ENCODE measurements at places on chromosomes 5 and 9.

DNA sequence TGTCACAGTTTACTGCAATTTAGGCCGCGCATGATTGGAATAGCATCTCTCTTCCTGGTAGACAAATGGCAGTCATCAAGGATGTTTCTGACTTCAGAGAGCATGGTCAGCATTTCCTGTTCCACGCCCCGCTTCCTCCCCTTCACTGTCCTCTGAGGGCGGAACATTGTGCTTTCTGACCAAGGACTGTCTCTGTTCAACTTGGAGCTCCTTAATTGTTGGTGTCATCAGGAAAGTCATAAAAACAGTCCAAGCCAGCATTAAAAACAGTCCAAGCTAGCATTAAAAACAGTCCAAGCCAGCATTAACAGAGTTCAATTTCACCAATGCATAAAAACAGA is 301.3 kb upstream of the IRX4 start:
- DNase-seq, result no peak

DNA sequence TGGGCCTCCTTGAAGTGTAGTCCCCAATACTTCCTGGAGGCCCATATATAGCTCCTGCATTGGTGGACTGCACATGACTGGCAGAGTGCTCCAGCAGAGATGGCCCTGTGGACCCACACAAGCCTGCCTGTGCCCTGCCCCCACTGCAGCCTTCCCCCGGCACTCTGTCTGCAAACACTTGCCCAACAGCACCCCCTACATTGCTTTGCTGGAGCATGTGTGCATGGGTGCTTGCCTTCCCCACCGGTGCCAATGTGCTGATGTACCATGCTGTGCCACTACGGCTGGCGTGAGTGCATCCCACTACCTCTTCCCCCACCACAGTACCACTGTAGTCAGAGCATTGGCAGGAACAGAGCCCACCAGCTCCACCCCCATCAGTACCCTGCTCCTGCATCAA is 563.6 kb upstream of the CTNND2 start:
- no peak for DNase-seq

DNA sequence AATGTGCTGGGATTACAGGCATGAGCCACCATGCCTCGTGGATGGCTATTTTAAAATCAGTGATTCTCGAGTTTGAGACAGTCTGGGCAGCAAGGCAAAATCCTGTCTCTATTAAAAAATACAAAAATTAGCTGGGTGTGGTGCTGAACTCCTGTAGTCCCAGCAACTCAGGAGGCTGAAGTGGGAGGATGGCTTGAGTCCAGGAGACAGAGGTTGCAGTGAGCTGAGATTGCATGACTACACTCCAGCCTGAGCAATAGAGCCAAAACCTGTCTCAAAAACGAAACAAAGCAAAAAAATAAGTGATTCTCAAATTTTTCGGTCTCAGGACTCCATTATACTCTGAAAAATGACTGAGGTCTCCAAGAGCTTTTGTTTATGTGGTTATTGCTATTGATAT is 47.9 kb upstream of the HSPA9 start:
- DNase-seq, result no peak

DNA sequence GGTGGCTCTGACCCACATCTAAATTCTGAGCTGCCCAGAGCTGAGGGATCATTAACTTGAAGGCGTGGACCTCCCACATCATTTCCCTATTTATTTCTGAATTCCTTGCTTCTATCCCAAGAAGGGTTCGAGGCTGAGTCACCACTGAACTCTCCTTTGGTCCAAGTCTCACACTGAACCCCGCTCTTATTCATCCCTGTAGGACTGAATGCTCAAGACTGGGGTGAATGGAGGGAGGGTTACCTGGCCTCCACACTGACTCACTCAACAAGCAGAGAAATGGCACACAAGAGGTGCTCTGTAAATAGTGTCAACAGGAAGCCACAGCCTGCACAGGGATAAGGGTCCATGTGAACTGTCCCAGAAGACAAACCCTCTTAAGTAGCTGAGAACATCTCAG is 79.1 kb upstream of the FSTL4 start:
- no peak for DNase-seq

DNA sequence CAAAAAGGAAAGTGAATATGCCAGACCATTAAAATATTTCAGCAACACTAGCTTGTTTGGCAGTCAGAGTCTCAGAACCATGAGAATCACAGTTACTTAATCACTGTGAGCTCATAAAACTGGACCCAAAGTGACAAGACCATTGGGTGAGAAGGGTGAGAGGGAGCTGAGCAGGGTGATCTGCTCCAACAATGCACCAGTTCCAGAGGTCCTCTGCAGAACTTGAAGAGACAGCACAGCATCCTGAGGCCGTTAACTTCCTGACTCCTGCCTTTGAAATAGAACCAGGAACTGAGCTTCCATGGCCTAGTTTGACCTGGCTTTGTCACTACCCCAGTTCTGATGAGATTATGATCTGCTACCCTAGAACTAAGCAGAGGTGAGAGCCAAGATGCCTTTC is 57.4 kb downstream of the NFIB start:
- DNase-seq, result no peak

- no peak for DNase-seq
Measured at GRCh38 chr5:144143625-144144024, 26.8 kb downstream of the YIPF5 start.

DNA sequence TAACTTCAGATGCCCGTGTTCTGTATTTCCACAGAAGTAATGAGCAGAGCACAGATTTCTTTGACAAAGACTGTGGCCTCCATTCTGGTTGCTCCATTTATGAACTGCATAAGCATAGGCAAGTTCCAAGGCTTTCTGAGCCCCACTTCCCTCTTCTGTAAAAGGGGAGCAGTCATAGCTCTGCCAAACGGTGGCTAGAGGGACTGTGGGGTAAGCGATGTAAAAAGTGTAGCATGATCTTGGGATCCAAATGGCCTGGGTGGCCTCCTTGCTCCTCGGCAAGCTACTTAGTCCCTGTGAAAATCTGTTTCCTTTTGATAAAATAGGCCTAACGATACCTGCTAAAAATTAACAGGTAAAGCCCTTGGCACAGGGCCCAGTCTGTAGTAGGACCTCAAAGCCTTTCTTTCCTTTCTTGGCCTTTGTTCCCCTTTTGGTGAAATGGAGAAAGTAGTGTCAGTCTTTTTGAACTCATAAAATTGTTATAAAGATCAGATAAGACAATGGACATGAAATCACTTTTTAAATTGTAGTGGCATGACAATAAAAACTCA is 646.6 kb downstream of the ACTL7B start:
- DNase-seq, result no peak

GRCh38 chr9:34520505-34521385 is 2.0 kb downstream of the ENHO start:
- no peak for DNase-seq

GRCh38 chr9:107389617-107390071 is 99.9 kb downstream of the KLF4 start:
- DNase-seq, result no peak

DNA sequence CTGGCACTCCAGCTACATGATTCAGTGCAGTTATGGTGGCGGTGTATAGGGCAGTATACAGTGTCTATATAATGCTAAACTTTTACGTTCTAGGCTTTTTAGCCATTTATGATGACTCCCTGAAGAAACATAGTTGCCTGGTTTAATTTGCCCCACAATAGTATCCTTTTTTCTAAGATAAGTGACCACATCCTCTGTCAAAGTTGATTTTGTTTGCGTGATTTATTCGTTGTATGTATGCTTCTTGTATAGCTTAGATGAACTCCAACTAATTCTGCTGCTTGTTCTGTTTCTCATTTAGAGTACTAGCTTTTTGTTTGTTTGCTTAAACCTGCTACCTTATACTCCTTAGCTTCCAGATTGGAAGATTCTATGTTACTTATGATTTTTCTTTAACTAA is 83.6 kb downstream of the ERMP1 start:
- DNase-seq, result no peak

GRCh38 chr5:107430071-107430625 is 240.6 kb downstream of the EFNA5 start:
- DNase-seq, result no peak

DNA sequence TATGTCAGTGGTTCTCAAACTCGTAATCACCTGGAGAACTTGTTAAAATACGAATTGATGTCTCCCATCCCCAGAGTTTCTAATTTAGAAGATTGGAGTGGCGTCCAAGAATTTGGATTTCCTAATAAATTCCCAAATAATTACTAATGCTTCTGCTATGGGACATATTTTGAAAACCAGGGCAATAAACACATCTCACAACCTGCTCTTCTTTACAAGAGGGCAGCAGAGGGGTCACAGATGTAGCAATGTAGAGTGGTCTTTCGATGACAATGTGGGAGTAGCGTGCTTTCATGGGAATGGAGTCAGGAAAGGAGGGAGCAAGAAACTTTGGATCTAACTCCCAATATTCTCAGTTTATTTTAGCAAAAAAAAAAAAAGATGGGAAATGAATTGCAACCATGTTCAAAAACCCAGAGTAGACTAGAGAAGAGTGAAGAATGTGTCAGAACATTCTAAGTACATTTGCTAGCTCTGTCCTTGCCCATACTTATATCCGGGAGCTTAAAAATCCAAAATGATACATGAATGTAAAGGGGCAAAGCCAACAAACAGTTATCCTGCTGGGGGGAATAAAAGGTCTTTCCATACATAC is 33.8 kb upstream of the ALDH1A1 start:
- DNase-seq, result no peak

- no peak for DNase-seq
Measured at GRCh38 chr5:132098151-132098594, 24.6 kb downstream of the CSF2 start.

DNA sequence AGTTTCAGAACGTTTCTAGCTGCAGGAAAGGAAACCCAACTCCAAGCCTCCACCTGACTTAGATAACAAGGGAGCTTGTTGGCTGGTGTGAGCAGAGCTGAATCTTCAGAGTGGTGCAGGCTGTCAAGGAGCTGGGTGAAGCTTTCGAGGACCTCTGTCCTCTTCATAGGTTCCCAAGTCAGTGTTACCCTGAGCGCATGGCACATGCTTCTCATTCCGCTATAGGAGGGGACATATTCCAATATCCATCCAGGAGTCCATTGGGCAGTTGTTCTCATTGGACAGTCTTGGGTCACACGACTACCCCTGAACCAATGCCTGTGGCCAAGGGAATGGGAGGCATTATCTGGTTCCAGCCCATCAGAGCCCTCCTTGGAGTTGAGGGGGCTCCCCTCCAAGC is 50.3 kb downstream of the DUSP1 start:
- no peak for DNase-seq

GRCh38 chr9:32339424-32339823 is 45.0 kb upstream of the ACO1 start:
- DNase-seq, result no peak

All from ACHN (cell line).